Stimulated activated CD8-positive, alpha-beta memory T cell treated with anti-CD3 and anti-CD28 coated beads, Interleukin-15, amount 100 ng/mL, for 24 hours (primary cell): ENCODE measurements at places on chromosomes 2 and 18.

GRCh38 chr2:231706731-231707624 is 1.3 kb upstream of the PTMA start:
- peak; percentile 97 for DNase-seq

DNA sequence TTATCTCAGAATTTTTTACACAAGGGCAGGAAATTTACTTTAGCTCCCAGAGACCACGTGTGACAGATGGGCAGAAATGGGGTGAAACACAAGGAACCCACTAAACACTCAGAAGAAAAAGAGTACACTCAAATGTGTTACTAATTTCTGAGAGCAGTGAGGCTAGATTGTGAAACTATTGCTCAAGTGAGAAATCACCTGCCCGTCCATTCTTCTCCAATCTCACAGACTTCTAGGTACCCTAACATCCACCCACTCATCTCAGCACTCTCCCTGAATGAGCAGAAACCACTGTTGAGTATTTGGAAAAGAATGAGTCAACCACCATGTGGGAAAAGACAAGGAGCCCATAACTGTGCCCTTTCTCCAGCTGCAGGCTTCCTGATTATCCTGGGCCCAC is 293.0 kb upstream of the CDH2 start:
- DNase-seq: no peak

- DNase-seq: no peak
Observed at GRCh38 chr2:70560442-70560841, 6.8 kb upstream of the TGFA start.

GRCh38 chr2:227973241-227973640 is 101.8 kb downstream of the DAW1 start:
- DNase-seq: no peak

DNA sequence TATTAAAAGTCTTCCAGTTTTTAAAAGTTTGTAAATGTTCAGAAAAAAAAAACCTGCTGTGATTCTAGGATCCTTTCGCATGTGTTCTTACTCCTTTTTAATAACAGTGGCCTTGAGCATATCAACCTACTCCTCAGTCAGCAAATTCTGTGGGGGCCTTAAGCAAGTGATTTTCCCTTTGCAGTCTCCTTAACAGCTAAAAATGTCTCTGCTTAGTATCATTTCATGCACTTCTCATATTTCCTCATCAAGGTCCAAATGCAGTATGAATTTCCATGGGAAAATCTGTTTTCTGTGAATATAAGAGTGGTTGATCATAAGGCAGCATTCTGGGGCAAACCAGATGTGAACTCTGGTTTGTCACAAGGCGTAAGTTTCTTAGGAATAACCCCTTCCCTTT is 2175.1 kb upstream of the PIK3C3 start:
- DNase-seq: no peak

GRCh38 chr2:68643011-68643873 is at the start of gene PROKR1:
Gene PROKR1, plus strand, starts transcription at chr2:68643579. Its CDS starts 2,243 bp downstream, at chr2:68645822.
- DNase-seq: no peak

DNA sequence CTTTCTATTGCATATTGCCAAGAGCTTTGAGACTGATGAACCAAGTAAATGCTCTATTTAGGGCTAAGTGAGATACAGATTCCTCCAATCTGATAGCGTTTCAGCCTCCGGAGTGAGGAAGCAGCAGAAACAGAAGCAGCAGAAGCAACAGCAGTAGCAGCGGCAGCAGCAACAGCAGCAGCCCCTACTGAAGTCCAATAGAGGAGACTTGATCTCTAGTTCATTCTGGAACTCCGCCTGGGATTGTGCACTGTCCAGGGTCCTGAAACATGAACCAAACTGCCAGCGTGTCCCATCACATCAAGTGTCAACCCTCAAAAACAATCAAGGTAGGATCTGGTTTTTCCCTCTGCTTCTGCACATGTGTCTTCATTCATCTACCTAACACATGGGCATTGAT is at the start of gene DPP10:
Gene DPP10, plus strand, starts transcription at position 132 of the 400 bp plus-strand sequence.
- no peak for DNase-seq

DNA sequence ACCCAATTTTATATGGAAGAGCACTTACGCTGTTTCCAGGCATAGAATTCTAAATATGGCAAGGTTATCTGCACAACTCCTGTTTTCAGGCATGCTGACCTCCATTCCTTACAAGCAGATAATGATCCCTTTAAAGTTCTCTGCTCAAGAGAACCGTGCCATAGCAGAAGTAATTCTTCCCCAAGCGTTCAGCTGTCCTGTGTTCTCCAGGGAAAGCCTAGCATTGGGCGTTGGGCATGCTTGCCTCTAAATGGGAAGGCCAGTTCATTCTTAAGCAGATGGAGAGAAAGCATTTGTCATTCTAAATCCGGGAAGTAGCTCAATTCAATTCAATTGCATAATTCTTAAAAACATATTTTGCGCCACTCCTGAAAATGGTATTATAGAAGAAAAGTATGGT is 55.7 kb upstream of the EML4 start:
- no peak for DNase-seq

GRCh38 chr2:241545106-241545505 is 13.4 kb upstream of the BOK start:
- DNase-seq: no peak

GRCh38 chr18:21557607-21558253 is 42.8 kb downstream of the ESCO1 start:
- DNase-seq: no peak

- DNase-seq: no peak
Observed at GRCh38 chr2:219452361-219453317, 18.0 kb downstream of the SPEG start.

GRCh38 chr2:192469612-192470011 is 274.9 kb upstream of the TMEFF2 start:
- no peak for DNase-seq

DNA sequence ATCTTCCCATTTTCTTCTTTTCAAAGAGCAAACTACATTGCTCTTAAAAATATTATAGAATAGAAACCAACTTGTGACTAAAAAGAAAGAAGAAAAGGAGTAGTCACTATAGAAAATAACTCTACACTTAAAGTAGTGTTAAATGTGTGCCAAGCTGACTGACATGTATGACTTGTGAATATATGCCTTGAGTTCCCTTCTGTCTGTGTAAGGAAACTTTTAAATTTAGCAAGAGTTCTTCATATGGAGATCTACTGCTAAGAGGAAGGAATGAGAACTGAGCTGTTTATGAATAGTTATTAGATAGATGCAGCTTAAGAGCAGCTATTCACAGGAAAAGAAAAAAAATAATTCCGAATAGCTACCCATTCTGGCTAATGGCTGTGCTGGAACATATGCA is 1221.7 kb upstream of the ZEB2 start:
- no peak for DNase-seq

- no peak for DNase-seq
Observed at GRCh38 chr2:68832233-68832869, 38.8 kb downstream of the BMP10 start.
